Stimulated activated CD4-positive, alpha-beta T cell treated with anti-CD3 and anti-CD28 coated beads, Interleukin-2, amount 100 ng/mL, for 48 hours (primary cell): ENCODE measurements at places on chromosomes 7 and 10.

GRCh38 chr10:43594944-43595589 lies 11.2 kb upstream of the ZNF485 start:
- DNase-seq, result peak; percentile 31

DNA sequence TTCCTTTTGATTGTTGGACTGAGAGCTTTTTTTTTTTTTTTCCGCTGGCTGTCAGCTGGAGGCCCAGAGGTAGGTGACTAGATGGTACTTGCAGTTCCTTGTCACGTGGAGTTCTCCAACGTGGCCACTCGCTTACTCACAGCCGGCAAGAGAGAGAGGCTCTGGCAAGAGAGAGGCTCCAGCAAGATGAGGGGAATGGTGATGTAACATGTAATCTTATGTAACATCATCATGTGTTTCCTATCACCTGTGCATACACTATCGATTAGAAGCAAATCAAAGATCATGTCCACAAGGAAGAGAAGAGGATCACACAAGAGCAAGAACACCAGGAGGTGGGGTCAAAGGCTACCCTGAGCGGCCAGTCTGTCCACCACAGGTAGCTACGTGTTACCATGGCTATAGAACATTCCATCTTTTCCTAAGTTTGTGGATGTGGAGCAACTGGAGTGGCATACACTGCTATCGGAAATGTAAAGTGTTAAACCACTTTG lies 4.0 kb upstream of the BORCS7 start:
- no peak for DNase-seq

DNA sequence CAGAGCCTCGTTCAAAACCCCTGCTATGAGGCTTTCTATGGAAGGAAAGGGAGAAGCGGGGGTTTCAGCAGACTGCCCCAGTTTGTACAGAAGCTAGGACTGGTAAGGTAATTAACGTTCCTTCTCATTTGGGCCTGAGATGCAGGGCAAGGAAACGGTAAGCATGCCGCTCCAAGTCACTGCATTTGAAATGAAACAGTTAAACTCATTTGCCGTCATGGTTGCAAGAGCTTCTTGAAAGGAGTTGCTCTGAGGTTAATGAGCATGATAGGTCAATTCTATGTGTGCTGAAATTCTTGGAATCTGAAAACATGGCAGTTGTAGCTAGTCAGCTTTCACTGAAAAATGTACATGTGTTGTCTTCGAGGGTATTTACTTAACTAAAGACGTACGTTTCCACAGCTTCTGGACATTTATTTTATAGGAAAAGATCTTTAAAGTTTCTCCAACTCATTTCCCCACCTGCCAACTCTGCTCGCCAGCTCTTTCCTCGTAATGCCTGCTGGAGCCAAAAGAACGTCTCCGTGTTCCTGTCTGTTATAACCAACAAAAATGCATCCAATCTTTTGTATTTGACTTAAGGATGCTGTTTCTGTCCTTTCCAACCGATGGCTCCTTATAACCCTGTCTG lies 73.3 kb downstream of the ADAM12 start:
- DNase-seq, result no peak

- DNase-seq, result no peak
Measured at GRCh38 chr10:99631496-99631895, 11.3 kb upstream of the SLC25A28 start.

- no peak for DNase-seq
Measured at GRCh38 chr10:23408330-23408976, 30.4 kb upstream of the OTUD1 start.

DNA sequence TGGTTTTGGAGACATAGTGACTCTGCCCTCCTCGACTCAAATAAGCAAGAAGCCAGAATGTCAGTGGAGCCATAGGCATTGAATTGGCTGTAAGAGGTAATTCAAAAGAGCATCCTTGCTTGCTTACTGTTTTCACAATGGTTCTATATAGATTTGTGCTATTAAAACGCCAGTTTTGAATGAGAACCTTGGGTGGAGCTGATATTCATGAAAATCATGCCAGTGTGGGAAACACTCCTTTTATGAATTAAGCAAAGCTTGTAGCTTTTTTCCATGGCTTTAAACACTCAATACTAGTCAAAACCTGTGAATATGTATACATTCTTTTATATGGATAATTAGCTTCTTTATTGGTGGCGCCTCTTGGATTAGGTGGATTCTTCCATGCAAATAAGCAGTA lies 252.5 kb downstream of the SLC25A13 start:
- DNase-seq, result no peak

GRCh38 chr7:27897441-27897847 lies 157.5 kb downstream of the TAX1BP1 start:
- no peak for DNase-seq

DNA sequence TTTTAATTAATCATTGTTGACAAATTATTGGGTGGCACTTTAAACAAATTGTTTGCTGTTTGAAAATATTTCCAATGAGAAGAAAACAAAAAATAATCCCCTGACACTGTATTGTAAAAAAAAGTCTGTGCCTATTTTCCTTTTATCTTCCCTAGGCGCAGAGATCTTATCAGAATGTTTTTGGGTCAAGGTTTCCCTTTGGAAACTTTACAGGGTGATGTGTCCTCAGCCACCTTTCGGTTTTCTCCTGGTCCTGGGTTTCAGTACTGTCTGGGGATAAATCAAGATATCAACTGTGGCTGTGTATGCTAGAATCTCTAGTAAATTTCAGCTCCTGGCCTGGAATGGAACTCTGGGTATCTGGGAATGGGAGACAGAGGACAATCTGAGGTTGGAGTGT lies 1.4 kb downstream of the ZNF107 start:
- DNase-seq, result no peak

- DNase-seq, result no peak
Measured at GRCh38 chr7:91570560-91570959, 306.3 kb downstream of the FZD1 start.

DNA sequence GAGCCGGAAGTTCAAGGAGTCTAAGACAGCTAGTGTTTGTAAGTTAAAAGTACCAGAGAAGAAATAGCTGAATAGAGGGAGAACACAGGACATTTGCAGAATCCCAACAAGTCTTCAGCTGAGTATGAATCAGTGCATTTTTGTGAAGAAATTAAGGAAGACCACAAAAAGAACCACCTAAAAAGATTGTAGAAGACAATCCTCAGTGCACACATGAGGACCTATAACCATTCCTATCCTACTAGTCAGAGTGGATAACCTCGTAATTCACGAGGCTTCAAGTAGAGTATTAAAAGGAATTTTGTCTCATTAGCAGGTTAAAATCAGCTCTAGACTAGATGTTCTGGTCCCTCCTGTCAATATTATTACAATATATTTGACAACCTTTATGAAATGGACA lies 295.4 kb upstream of the KAT6B start:
- DNase-seq, result no peak

DNA sequence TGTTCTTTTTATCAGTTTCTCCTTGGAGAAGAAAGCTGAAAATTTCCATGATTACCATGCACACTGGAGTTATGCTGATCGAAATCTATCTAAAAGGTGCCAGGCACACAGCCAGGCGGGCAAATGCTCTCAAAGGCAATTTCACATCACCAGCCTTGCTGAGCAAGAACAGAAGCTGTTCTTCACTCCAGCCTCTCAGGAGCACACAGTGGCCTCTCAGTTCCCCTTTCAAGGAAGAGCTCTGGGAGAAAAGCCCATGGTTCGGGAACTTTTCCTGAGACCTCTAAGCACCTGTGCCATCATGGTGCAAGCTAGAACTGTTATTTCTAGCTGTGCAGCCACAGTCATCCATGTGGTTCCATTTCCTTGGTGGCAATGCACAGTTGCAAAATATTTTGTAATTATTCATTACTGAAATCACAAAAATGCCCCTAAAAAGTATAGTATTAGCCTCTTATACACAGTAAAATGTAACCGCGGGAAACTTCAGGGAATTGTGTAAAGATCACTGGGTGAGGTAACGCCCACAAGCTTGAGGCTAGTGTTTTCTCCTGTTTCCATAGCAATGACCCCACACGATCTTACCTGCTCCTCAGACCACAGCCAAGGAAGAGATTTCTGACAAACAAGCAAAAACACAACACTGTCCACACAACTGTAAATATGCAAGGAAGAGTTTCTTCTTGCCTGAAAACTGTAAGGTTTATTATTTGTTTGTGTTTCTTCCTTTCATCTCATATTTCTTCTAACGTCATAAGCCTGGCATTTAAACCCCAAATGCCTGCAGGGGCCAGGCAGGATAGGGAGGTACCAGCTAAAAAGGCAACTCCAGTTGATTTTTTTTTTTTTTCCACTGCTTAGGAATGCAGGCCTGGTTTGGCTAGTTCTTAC lies 121.2 kb downstream of the FAM107B start:
- DNase-seq, result no peak

DNA sequence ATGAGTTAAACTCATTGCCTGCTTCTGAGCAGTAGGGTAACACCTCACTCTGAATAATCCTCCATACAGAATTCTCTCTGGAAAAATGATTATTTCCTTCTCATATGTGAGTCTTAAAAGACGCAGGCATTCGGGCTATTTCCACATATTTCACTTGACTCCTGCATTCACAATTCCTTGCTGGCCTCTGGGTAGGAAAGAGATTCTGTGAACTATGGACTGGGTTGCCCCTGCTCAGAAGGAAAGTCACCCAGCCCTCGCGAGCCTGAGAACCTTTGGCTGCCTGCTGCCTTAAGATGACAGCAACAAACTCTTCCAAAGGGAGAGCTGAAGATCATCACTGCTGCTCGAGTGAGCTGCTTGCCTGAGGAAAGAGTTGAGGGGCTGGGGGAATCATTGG lies 216.8 kb downstream of the BAMBI start:
- no peak for DNase-seq

DNA sequence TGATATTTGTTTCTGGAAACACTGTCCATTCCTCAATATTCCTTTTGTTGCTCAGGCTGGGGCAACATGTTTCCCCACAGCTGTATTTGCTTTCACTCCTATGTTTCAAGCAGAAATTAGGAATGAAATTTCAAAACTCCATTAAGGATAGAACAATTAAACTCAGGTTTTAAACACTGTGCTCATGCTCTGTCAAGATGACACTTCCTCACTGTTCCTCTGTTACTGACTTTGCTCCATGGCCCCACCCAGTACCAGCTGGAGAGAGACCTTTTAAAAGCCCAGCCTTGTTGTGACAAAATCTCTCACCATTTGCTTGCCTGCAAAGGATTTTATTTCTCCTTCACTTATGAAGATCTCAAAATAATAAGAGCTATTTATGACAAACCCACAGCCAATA lies 197.4 kb downstream of the ELMO1 start:
- no peak for DNase-seq

DNA sequence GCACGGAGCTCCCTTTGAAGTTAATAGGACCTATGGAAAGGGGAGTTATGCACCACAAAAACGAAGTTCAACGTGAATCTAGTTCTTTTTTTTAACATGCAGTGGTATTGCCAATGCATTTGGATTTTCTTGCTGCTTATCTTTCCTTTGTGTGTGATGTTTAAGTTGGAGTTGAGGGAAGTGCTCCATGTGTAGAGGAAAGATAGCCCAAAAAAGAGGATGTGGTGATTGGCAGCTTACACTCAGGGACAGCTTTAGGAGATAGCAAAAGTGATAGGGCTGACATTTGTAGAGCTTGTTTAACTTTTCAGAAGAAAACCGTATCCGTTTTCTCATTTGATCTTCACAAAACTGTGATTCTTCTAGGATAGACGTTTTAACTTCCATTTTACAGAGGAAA lies 101.3 kb downstream of the MDFIC start:
- DNase-seq, result no peak

GRCh38 chr10:90847436-90847835 lies 10.4 kb downstream of the HTR7 start:
- no peak for DNase-seq

- no peak for DNase-seq
Measured at GRCh38 chr7:19982841-19983835, 209.7 kb upstream of the TMEM196 start.
